ENCODE measurements at places on chromosomes 6 and 20.

DNA sequence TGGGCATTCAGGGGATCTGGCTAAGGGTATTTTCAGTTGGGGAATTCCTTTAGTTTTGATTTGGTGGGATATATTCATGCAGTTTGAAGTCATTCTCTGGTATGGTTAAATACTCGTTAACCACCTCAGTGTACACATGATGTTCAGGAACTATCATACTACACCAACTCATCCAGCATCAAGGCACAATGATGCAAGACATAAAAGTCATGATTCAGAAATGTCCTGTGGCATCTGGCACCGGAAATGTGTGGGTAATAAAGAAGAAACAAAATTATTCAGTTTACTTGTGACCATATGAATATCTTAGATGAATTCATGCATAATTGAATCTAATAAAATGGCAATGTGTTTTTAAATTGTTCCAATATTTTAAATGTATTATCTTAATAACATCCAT lies 129.0 kb upstream of the BMP5 start:
- no peak for DNase-seq

DNA sequence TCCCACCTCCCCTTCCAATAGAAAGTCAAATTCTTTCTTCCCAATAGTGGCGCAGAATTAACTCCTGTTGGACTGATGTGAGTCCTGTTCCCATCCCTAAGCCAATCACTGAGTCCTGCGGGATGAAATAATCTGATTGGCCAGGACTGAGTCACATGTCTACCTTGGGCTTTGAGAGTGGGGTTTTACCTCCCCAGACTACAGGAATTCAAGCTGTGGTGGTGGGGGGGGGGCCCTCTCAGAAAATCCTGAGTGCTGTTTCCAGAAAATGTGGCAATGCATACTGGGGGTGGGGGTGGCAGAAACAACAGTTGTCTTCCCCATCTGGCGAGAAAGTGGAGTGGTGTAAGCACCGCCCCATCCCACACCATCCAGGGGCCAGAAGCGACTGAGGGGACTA lies 65.7 kb downstream of the CTCFL start:
- DNase-seq, result no peak

GRCh38 chr20:39016041-39016440 lies 53.9 kb downstream of the DHX35 start:
- no peak for DNase-seq

GRCh38 chr6:24933868-24934401 lies 1.8 kb downstream of the RIPOR2 start:
- no peak for DNase-seq

DNA sequence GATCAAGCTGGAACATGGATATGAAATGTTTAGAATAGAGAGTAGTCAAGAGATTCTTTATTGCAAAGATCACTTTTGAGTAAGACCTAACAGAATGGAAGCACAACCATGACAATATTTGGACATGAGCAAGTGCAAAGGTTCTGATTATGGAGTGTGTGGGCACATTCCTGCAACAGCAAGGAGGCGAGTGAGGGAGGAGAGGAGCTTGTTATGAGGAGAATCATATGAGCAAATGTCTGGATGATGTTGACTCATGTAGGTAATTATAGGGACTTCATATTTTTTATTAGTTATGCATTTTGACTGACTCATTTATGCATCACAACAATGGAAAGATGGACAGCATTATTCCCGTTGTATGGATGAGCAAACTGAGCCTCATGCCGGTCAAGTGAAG lies 100.8 kb upstream of the SLC35B3 start:
- DNase-seq, result no peak

DNA sequence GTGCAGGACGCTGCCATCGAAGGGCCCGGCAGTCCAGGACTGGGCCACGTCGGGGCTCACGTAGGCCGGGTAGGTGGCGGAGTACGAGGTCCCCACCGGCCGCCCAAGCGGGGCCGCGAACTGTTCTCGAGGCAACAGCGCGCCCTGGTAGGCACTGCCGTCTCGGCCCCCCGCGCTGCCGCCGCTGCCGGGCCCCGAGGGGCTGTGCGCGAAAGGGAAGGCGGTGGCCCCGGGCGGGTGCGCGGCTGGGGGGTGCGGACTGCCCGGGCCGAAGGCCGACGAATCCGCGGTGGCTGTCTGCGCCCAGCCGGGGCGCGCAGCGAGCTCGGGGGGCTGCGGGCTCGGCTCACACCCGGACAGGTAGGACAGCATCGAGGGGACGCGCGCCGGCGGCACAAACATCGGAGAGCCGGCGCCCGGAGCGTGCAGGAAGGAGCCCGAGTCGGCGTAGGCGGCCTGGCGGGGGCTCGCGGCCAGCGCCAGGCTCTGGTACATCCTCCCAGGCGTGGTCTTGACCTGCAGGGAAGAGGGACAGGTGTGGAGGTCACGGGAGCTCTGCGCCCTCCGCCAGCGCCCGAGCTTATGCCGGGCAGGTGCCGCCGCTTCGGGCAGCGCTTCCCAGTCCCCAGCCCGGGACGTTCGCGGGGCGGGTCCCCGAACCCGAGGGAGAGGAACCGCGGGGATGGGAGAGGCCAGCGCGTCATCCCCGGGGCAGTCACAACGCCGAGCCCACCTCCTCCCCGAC lies 596 bp downstream of the GATA5 start:
- DNase-seq, result no peak

- no peak for DNase-seq
Measured at GRCh38 chr6:137810554-137811120, 56.4 kb upstream of the TNFAIP3 start.

GRCh38 chr6:131924881-131925474 lies 26.2 kb downstream of the CCN2 start:
- no peak for DNase-seq

DNA sequence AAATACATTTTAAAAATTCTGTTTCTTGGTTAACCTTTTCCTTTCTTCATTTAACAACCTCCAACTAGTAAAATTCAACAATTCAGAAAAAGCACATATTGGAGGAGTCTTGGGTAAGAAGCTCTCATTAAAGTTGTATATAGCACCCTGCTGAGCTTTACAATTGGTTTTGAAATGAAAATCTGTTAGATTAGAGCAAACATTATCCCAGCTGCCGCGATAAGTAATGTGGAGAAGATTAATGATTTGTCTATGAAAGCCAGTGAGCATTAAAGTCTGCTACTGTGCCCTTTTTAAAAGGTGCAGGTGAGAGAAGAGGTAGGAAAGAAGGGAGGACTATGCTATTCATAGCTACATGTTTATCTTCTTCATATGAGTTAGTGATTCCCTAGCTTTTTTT lies 201.5 kb downstream of the ZFAND3 start:
- no peak for DNase-seq

DNA sequence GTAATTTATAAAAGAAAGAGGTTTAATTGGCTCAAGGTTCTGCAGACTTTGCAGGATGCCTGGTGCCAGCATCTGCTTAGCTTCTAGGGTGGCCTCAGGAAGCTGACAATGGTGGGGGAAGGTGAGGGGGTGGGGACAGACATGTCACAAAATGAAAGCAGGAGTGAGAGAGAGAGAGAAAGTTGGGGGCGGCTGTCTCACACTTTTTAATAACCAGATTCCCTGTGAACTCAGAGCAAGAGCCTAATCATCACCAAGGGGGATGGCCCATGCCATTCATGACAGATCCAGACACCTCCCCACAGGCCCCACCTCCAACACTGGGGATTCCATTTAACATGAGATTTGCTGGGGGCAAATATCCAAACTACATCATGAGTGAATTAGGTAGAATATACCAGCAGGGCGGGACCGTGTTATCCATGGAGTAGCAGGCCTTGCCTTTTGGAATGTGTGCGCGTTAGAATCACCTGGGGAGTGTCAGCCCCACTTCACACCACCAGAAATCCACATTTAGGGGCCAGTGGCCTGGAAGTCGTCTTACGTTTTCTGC lies 258.8 kb downstream of the CDH4 start:
- DNase-seq, result no peak

GRCh38 chr6:157748839-157749571 lies 74.0 kb upstream of the SNX9 start:
- DNase-seq, result no peak

GRCh38 chr6:63803371-63803770 lies 167.8 kb downstream of the PHF3 start:
- DNase-seq, result no peak

- DNase-seq, result no peak
Measured at GRCh38 chr6:25579902-25580495, 72.0 kb upstream of the SCGN start.

- DNase-seq, result no peak
Measured at GRCh38 chr20:24695529-24696225, 226.2 kb downstream of the SYNDIG1 start.

DNA sequence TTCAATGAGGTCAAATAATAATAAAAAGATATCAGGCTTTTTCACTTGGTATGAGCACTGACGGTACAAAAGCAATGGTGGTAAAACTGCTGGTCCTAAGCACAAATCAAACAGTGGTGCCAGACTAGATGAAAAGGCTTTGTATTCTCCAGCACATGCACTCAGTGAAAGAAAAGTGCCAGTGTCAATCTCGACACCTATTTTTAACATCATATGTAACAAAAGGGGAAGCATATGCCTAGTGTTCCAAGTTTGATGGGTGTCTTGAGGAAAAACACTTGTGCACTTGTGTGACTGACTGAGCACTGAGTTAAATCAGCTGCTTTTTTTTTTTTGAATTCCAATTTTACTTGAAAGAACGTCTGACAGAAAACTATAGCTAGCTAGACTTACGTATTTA lies 27.3 kb downstream of the MED23 start:
- DNase-seq, result no peak

GRCh38 chr6:41801380-41801779 lies 13.9 kb downstream of the TOMM6 start:
- no peak for DNase-seq

DNA sequence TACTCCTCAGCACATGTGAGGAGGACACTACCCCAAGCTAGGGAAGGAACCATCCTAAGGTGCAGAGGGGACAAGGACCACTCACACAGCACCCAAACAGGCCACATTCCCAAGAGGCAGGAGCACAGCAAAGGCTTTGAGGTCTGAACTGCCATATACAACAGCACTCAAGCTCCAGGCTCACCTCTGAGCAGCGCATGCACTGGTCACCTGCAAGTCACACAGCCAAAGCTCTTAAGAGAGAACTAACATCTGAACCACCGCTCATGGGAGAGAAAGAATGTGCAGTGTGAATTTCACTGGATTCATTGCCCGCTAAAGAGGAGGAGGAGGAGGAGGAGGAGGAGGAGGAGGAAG lies 31.0 kb downstream of the NPEPL1 start:
- no peak for DNase-seq

DNA sequence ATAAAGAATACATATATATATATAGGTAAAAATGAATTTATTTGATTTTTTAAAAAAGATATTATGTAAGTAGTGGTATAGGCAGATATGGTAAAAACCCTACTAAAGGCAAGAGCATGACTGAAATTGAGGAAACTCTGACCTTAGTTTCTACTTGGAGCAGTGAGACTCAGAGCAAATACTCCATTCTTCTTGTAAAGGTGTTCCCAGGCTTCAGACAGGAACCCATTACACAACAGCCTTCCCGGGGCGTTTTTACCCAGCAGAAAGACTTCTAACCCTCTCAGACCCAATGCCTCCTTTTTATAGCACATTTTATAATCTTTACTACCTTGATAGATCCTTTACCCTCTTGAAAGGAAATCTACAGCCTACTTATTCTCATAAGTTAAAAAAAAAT lies 124.5 kb downstream of the MTFR2 start:
- DNase-seq, result no peak

GRCh38 chr20:33915726-33916331 lies 77.9 kb upstream of the RALY start:
- no peak for DNase-seq

DNA sequence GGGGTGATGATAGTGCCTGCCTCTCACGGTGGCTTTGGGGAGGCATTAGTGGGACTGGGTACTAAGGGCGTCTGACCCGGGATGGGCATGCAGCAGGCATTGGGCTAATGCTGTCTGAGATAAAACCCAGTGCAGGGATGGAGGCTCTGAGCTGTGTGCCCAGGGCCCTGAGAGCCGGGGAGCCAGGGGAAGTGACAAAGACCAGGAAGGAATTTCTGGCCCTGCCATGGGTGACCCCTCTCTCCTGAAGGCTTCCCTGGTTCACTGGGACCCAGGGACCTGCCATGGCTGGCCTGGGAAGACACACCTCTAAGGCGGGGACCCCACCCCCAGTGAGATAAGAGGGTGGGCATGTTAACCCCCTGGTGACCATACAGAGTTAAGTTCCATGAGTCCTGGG lies 3.9 kb upstream of the GATA5 start:
- DNase-seq, result no peak

GRCh38 chr6:119501798-119502483 lies 152.4 kb upstream of the MAN1A1 start:
- DNase-seq, result no peak

GRCh38 chr6:158009114-158009891 lies 27.6 kb downstream of the SYNJ2 start:
- DNase-seq, result no peak

Measured in kidney epithelial cell (primary cell).